ENCODE measurements at places on chromosomes 1 and 21.

DNA sequence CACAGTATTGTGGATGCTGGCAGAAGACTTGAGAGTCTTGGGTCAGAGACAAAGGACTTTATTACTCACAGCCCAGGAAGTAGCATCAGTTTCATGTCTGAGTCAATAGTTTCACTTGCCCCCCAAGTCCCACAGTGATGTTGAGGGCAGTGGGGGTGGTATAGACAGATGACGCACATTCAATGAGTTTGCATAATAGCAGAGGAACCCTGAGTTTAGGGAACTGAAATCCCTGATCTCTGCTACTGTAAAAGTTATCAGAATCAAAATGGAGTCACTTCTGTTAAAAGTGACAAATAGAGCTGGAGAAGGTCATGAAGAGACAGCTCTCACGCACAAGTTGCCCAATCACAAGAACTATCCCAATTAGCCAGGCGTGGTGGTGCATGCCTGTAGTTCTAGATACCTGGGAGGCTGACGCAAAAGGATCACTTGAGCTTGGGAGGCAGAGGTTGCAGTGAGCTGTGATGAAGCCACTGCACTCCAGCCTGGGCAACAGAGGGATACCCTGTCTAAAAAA is 11.5 kb upstream of the HCRTR1 start:
- DNase-seq = peak; percentile 78

GRCh38 chr1:235918465-235918864 is 51.8 kb upstream of the LYST start:
- no peak for DNase-seq

DNA sequence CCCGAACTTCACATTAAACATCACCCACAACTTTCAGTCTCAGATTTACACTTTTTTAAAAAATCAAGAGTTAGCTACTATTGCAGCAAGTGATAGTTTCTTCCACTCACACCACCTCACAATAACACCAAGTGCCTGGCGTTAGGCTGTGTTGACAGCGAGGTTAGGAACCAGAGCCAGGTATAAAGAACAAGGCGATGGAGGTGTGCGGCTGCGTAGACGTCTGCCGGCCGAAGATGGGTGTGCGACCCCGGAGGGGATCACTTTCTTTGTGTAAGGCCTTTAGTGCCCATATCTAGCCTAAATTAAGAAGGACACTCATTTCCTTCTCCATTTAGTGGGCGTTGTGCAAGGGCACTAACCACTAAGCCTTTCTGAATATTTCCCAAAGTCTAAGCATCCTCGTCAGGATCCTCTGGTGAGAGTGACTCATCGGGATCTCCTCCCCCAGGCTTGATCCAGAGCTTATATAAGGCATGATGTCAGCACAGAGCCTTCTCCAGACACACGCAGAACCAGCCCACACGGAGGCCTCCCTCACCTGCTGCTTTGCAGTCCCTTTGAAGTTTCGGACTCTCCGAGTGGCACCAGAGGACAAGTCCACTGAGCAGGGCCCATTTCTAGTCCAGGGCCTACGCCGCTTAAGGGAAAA is 11.8 kb downstream of the NHLH2 start:
- no peak for DNase-seq

DNA sequence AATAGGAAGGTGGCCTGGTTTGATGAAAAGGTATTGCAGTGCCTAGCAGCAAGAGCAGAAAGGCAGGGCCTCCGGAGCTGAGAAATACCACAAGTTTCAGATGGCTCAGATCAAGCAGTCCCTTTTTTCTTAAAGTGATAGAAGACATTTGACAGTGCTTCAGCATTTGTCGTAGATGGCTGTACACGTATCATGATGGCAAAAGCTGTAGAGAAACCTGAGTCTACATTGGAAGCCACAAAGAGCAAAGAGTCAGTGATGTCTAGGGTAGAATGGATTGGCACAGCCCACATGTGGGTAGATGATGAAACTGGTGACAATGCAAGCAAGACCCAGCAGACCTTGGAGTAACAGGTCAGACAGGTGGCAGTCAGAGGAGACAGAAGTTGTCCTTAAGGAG is 101.3 kb upstream of the ARTN start:
- peak; percentile 41 for DNase-seq

- no peak for DNase-seq
Measured at GRCh38 chr1:54117815-54118563, 34.8 kb downstream of the CDCP2 start.

DNA sequence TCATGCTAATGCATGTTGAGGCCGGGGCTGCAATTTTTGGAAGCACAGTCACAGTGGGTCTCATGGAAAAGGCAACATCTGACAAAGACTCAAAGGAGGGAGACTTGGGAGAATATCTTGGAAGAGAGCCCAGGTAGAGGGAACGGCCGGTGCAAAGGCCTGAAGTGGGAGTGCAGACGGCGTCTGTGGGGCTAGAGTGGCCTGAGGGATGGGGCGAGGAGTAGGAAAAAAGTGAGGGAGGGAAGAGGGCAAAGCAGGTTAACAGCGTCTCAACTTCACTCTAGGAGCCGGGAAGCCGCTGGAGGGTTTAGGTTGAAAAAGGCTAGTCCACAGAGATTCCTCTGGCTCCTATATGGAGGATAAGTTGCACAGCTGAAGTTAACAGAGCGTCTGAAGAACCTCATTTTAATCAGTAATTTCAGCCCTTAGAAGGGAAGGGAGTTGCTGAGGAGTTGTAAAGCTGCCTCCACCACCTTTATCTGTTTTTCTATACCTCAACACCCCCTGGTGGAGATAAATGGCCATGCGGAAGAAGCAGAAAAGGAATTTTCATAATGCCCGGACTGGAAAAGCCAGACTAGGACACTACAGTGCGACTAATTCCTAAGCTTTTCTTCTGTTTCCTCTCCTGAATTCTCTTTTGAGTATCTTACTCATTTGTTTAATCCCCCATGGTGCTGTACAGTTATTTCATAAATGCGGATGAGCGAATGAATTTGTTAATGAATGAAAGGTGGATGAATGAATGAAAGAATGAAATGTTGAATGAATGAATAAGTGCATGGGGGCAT is 78.7 kb upstream of the ZNF281 start:
- no peak for DNase-seq

DNA sequence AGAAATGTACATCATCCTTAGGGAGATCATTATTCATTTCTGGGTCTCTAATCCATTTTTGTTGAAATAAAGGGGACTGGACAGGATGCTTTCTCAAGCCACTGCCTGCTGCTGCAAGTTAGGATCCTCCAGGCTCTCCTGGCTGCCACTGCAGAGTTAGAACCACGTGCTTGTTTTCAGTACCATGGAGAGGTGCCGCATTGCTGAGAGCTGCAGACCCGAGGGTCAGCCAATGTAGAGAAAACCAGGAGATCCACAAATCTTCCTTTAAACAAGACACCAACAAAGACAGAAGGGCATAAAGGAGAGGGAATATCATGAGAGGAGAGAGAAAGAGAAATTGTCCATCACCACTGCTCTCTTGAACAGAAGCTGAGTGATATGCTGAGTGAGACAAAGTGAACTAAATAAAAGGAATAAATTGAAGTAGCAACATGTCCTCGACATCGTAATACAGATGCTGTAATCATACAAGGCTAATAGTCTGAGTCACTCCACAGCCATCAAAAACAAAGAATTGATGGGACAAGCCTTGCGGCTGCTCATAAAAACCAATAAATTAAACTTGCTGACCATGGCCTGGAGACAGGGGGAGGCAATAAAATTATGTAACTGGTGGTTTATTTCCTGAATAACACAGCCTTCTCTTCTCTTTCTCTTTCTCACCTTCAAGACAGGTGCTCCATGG is 255.7 kb downstream of the OMA1 start:
- no peak for DNase-seq

DNA sequence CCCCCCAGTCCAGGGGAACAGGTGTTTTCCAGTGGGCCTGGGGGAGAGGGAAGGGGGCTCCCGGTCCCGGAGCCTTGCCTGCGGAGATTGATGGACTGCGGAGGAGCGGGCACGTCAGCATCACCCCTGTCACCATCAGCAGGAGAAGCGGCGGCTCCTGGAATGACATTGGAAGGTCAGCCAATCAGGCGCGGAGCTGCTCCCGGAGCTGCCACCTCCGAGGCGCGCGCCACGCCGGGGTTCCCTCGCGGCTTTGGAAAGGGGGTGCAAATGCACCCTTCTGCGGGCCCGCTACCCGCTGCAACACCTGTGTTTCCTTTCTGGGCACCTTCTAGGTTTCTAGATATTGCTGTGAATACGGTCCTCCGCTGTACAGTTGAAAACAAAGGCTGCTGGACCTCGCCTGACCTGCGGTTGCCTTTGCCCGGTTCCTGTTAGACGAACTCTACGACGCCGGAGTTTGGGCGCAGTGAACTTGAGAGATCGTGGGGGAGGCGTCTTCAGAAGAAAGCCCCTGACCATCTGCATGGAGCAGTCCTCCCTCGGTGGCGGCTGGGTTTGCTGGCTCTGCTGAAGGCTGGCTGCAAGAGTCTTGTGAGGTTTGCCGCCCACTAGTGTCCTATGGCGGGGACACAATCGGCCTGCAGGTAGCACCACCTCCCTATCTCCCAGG is 5.3 kb downstream of the DSCAM start:
- DNase-seq = no peak

DNA sequence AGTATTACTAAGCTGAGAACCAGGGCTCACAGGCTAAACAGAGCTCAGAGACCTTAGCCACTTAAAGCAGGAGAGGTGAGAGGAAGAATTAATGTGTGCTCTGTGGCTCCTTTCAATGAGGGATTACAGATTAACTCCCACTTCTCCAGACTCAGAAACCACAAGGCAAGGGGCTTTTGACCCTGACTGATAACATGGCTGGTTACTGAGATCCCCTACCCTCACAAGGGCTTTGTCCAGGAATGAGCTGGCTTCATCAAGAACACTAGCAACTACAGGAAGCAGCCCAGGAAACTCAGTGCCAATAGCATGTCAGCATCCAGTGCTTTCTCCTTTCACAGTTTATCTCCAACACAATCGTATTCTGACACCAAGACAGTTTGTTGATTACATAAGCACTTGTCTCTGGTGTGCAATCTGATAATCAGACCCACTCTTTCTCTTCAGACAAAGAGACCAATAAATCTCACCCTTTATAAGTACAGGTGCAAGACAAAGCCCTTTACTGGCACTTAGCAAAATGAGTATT is 38.8 kb downstream of the ERI3 start:
- peak; percentile 8 for DNase-seq

GRCh38 chr1:78980511-78980910 is 26.0 kb downstream of the ADGRL4 start:
- no peak for DNase-seq

DNA sequence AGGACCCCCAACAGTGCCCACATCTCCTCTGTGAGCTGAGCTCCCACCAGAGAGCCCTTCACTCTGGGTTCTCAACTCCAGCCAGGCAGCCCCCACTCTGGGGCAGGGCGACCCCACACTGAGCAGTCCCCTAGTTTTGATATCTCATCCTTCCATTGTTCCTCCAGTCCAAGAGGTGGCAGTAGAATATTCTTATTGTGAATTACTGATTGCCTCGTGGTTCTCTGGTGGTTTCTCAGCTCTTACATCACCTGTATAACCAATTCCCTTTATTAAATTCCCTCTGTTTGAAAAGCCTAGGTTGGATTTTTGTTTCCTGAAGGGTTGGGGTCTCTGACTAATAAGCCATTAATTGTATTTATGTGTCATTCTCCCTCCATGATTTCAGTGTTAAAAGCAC is 407.5 kb downstream of the SETD4 start:
- no peak for DNase-seq

DNA sequence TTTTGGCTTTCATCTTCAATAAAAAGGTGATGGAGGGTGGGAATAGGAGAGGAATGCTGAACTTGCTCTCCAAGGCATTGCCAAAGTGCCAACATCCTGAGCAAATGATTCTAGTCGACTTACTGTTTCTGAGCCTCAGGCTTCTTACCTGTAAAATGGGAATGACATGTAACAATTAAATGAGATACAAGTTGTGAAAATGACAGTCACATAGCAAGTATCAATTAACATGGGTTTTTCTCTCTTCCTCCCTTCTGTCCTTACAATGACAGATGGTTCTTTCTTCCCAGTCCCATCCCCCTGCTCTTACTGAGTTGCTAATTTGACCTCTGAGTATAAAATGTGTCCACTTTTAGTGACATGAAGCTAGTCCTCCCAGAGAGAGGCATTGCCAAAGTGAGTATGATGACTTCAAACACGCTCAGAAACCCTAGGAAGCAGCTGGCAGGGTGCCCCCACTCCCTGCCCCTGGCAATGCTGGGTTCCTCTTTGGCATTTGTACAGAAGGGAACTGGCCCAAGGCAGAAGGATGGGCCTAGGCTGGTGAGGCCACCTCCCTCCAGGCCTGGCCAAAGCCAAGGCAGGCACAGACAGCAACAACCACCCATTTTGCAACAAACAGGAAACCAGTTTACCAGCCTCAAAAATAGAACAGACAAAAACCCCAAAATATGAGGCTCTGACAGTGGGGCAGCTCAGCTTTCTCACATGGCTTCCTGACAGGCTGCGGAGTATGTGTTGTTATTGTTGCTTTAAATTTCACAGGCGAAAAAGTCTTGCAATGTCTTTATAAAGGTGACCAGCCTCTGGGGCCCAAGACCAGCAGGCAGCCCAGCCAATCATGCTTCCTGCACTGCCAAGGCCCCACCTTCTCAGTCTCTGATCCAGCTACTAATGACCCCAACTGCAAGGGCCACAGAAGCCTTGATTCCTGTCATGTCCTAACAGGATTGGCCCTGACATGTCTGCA is 115.9 kb downstream of the HIVEP3 start:
- DNase-seq = peak; percentile 64

DNA sequence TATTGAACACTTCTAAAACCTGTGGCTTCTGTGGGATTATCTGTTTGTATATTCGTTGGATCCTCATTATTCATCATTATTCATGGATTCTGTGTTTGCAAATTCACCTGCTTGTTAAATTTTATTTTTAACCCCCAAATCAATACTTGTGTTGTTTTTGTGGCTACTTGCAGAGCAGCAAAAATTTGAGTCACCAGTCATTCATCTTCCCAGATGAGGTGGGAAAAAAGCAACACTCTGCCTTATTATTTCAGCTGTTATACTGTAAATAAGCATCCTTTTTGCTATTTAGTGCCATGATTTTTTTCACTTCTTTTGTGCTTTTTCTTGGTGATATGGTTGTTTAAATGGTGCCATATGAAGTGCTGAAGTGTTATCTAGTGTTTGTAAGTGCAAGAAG is 56.7 kb downstream of the RASAL2 start:
- no peak for DNase-seq

DNA sequence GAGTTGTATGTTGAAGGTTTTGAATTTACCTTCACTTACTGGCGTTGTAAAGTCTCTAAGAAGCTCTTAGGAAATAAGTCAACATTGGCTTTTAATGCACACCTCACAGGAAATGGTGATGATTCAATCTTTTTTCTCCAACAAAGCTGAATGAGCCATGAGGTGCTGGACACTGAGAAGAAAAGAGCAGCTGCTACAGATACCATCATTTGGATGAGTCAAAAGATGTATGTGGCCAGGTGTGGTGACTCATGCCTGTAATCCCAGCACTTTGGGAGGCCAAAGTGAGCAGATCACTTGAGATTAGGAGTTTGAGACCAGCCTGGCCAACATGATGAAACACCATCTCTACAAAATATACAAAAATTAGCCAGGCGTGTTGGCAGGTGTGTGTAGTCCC is 3.3 kb upstream of the IL23R start:
- DNase-seq = peak; percentile 62

DNA sequence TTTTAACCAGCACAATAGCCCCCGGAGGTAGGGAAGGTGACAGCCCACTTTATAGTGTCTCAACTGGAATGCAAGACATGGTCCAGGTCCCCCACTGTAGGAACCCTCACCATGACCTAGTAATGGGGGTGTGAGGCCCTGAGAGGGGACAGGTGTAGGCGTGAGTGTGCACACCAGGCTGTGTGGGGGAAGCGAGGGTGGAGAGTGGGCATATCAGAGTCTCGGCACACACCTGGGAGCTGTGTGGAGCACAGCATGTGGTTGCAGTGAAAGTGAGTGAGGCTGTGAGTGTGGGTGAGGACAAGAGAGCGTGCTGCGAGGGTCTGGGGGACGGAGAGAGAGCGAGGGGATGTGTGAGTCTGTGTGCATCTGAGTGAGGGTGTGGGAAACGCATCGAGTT is 17.1 kb upstream of the RSPO1 start:
- no peak for DNase-seq

Measured in GM06990 (cell line).